GM23338 (cell line): ENCODE measurements at places on chromosomes 1 and 21.
A peak's percentile ranks its signal among the peaks of the same experiment; 100 is the strongest.

DNA sequence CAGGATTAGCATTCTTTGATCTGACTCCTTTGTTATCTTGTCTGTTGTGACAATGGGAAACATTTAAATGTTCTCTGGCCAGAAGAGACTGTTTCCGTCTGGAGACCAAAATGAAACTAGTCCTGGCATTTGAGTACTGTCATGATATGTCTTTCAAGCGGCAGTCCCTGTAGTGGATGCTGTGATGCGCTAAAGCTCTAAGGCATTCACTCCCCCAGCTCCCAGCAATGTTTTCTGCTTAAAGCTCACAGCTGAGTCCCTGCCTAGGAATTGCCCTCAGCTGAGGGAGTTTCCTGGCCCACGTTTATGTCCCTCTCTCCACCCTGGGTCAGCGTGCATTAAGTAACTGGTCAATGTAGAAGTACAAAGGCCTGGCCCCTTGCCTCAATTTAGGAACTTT lies 109.4 kb downstream of the UCHL5 start:
- DNase-seq, result no peak

GRCh38 chr1:197424380-197424779 lies 156.3 kb downstream of the CRB1 start:
- DNase-seq, result no peak

- peak; percentile 41 for DNase-seq
Measured at GRCh38 chr1:31939484-31940329, 1.5 kb upstream of the PTP4A2 start.

DNA sequence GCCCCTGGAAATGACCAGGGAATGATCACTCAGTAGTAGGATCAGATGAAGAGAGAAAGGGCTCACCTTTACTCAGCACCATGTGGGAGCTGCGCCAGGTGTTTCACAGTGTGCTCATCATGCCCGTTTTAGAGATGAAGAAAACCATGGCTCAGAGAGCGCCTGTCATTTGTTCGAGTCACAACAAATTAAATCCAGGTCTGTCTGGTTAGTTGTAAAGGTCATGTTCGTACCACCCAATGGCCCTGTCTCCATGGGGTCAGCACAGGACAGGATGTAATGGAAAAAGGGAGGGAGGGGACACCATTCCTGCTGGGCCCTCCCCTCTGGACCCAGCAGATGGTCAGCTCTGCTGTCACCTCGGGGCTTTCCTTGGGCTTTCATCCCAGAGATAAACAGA lies 15.2 kb downstream of the KIRREL1 start:
- DNase-seq, result no peak

DNA sequence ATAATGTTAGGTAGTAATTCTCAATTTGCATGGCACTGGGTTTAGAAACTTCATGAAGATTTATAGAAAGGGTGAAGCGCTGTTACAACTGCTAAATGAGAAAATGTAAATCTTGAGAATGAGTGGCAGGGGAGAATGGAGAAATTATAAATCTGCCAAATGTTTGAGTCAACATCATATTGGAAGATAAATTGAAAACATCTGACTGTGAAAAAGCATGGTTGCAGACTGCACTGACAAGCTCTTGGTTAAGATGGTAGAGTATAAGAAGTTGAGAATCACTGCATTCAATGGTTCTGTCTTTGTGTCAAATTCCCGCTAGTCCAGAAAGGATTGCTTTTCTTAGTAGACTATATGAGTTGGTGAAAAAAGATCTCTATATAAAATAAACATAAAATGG lies 113.3 kb upstream of the DUSP10 start:
- DNase-seq, result no peak

- no peak for DNase-seq
Measured at GRCh38 chr1:116115476-116116439, 4.6 kb downstream of the MAB21L3 start.

- no peak for DNase-seq
Measured at GRCh38 chr21:15250384-15250783, 185.6 kb upstream of the NRIP1 start.

GRCh38 chr1:145889722-145890121 lies 4.1 kb upstream of the ANKRD35 start:
- DNase-seq, result no peak

GRCh38 chr1:185376840-185377635 lies 60.0 kb upstream of the IVNS1ABP start:
- no peak for DNase-seq

DNA sequence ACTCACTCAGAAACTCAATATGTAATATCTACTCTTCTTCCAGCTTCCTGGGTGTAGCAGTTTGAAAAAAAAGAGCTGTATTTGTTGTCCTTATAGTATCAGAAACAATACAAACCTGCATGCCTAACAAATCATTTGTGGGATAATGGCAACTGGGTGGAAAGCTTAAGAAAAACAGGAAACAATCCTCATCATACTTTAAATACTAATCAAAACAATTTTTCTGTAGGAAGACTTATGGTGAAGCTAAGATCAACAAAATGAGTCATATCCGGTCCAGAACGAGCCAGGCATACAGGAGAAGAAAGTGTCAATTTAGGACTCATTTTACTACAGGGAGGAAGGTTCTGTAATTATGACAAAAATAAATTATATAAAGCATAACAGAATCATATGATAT lies 181.8 kb upstream of the ADGRL4 start:
- DNase-seq, result no peak

DNA sequence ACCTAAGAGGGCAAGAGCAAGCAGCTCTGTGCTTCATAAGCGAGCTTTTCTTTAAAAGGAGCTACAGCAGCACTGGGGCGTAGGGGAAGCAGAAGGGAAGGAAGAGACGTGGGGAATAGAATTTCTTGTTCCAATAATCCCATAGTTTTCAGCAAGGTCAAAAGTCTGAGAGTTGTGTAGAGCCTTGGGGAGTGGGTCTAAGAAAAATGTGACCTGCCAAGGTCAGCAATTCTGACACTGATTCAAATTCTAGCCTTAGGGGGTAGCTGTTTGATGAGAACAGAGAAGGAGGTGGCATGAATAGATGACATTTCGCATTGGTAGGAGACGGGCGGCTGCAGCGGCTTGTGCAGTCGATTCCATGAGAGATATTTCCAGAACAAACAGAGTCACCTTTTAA lies 22.4 kb downstream of the PRRX1 start:
- DNase-seq, result no peak

DNA sequence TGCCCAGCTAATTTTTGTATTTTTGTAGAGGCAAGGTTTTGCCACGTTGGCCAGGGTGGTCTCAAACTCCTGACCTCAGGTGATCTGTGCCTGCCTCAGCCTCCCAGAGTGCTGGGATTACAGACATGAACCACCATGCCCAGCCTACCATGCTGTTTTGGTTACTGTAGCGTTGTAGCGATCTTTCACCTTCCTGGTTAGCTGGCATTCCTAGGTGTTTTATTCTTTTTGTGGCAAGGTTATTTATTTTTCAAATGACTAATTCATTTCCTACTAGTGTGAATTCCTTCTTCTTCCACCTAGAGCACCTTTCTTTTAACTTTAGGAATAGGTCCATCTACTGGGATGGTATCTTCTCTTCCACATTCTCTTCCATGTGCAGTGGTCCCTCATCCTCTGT lies 29.3 kb downstream of the TMEM200B start:
- DNase-seq, result no peak

- DNase-seq, result no peak
Measured at GRCh38 chr1:89884718-89885596, 64.1 kb downstream of the LRRC8D start.

- DNase-seq, result no peak
Measured at GRCh38 chr1:30271401-30272276, 451.7 kb downstream of the MATN1 start.

GRCh38 chr1:93467606-93468005 lies 19.7 kb downstream of the FNBP1L start:
- DNase-seq, result no peak

GRCh38 chr1:219801156-219801820 lies 127.1 kb downstream of the SLC30A10 start:
- DNase-seq, result no peak

GRCh38 chr1:11738783-11739182 lies 2.8 kb downstream of the AGTRAP start:
- DNase-seq, result no peak

DNA sequence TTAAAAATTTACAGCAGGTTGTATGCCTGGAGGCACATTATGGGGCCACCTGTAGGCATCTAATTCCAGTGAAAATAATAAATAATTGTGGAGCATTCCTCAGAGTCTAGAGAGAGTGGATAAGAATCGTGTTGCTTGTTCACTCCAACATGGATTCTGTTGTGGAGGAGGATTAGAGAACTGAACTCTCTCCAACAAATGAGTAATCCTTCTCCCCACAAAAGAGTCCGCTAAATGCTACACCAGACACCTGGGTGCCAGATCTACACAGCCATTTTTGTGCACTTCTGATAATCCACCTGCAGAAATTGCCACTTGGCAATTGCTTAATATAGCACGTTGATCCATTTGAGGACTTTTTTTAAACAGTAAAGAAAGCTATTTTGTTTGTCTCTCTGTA lies 113.7 kb upstream of the DPYD start:
- DNase-seq, result no peak

GRCh38 chr1:24553931-24554330 lies 2.0 kb upstream of the NCMAP start:
- no peak for DNase-seq

GRCh38 chr1:171881442-171881841 lies 40.1 kb downstream of the DNM3 start:
- DNase-seq, result no peak

GRCh38 chr1:152162792-152163463 lies 3.9 kb upstream of the RPTN start:
- DNase-seq, result no peak

GRCh38 chr21:37467082-37467481 lies 100.5 kb downstream of the DYRK1A start:
- no peak for DNase-seq

DNA sequence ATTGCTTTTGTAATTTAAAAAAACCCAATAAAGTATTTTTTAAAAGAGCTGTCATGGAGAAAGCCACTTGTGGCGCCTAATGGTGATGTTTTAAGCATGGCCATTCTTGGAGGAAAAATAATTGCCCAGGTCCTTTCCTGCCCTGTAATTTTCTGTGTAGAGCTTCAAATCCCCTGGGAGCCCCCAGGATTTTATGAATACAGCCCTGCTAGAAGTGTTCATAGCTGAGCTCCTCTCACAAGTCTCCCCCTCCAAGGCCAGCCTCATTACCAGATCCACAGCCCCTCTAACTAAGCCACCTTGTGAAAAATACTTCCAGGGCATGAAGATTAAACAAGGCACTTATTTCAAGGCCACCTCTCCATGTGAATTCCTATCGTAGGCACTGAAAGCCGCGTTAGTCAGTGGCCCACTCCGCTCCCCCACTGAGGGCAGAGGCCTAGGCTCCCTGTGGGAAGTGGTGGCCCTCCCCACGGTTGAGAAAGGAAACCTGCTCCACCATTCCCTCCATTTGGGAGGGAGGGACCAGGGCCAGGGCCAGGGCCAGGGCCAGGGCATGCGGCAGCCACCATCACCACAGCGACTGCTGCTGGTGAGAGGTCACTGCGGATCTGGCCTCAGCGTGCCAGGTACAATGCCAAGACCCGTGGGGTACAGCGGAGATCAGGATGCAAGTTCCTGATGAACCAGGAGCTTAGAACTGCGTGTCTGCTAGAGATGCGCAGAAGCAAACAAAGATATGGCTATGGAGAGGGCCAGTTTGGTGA lies 83.1 kb downstream of the KCNN3 start:
- DNase-seq, result no peak

DNA sequence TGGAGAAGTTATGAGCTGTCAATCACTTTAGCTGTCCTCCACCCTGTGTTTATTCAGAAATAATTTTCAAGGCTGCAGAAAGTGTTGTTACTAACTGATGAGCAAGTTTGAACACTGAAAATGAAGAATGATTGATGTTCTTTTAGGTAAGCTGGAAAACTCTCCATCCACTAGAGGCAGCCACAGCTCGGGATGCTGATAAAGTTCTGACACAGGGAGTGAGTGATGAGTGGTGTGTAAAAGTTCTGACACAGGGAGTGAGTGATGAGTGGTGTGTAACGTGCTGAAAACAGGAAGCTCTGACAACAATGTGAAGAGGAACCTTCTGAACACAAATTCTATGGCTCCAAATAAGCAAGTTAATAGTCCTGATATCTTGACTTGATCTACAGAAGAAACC lies 197.5 kb upstream of the PTBP2 start:
- DNase-seq, result no peak

- peak; percentile 41 for DNase-seq
Measured at GRCh38 chr21:44463724-44464123, 8.4 kb downstream of the LRRC3 start.

GRCh38 chr1:113118266-113118665 lies 45.3 kb downstream of the LRIG2 start:
- DNase-seq, result no peak

DNA sequence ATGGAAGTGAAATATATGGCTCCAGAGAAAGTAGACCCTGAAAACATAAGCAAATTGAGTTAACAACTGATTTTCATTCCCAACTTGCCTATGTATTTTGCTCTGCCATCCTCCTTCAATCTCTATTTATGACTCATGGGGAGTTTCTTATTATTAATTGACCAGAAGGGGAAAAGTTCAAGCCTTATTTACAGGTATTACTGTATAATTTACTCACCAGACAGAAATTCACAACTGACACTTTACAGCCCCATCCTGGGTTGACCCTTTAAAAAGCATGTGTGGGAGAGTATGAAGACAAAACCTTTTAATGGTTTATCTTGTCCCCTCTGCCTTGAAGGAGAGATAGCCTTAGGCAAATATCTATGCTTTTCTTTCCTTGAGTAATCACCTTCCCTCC lies 39.8 kb upstream of the C1orf53 start:
- no peak for DNase-seq

DNA sequence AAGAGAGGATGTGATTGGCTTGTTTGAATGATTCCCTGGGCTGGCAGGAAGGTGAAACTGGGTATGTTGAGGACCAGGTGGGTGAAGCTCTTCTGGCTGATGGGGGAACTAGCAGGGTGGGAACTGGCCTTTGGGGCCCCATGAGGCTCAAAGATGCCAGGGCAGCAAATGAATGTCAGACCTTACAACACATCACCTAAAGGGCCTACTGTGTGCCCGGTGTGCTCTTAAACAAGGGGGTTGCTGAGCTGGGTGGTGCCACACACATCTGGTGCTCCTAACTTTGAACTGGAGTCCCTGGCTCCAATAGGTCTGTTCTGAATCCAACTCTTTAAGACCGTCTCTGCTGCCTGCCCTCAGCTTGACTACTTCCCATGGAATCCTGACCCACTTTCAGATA lies 21.3 kb upstream of the HTR1D start:
- no peak for DNase-seq

GRCh38 chr1:23575226-23575810 lies 16.0 kb upstream of the ID3 start:
- DNase-seq, result no peak

DNA sequence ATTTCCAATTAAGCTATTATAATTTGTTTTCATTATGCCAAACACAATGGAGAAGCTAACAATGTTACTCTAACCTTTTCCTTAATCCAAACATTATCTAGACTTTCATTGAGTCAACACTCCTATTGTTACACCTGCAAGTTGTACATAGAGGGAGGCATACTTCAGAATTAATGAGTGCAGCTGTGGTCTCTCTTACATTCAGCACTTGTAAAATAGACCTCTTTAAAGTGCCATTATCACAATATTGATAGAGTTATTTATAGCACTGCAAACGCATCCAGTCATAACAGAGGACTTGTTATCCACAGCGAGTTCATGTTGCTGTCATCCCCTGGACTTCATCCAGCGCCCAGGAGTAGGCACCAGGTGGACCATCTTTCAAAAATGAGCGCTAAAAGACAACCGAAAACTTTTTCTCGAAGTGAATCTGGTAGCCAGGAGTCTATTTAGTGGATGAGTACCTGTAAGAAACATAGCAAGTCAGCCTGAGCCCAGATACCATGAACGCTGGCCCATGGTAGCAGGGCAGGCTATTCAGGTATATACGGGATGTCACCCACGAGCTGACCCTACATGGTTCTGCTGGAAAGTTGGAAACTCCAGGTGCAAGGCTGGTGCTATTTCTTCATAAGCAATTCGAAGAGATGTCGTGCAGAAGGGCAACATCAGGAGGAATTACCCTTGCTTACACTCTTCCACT lies 70.6 kb upstream of the NFIA start:
- DNase-seq, result no peak
